ENCODE measurements at places on chromosomes 4 and X.

GRCh38 chr4:122577189-122577553, 43.7 kb downstream of the IL21 start:
- DNase-seq: no peak

DNA sequence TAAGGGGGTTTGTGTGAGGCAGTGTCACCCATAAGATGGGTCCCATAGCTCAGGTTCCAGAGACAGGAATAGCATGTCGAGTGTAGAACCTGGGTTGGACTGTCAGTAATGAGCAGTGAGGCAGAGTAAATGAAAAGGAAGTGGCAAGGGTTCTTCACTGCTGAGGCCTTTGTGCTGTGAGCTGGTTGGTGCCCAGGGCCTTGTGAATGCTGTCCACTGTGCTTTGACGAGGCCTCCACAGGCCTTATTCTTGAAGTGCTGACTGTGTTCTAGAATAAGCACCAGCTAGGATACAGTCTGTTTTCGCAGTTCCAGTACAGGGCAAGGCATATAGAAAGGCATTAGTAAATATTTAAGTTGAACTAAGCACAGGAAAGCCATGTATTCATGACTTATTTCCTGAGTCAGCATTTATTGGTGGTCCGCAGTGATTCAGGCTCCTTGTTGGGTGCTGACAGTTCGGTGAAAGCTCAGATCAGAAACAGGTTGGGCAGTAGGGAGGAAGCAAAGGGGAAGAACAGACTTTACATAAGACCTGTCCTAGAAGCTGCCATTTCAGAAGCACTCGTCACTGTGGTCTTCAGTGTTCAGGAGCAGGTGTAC, 25.6 kb upstream of the TADA2B start:
- DNase-seq: peak; percentile 77

GRCh38 chrX:32893751-32894150, 317.6 kb downstream of the DMD start:
- no peak for DNase-seq

- no peak for DNase-seq
Observed at GRCh38 chr4:115117651-115118050, 4.2 kb upstream of the NDST4 start.

DNA sequence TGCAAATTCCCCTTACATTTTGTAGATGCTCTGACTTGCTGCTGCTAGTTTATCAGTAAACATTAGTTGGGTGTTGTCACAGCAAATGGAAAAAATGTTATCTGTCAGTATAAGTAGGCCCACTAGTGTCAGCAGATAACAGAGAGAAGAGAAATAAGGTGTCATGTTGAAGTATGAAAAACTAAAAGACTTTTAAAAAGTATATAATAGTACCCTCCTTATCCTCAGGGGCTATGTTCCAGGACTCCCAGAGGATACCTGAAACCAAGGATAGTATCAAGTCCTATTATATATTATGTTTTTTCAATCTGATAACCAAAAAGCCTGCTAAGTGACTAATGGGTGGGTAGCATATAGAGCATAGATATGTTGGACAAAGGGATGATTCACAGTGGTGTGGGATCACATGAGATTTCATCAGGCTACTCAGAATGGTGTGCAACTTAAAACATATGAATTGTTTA, 11.6 kb upstream of the BMP2K start:
- DNase-seq: no peak

- DNase-seq: no peak
Observed at GRCh38 chr4:174461466-174462106, 60.7 kb downstream of the HPGD start.

DNA sequence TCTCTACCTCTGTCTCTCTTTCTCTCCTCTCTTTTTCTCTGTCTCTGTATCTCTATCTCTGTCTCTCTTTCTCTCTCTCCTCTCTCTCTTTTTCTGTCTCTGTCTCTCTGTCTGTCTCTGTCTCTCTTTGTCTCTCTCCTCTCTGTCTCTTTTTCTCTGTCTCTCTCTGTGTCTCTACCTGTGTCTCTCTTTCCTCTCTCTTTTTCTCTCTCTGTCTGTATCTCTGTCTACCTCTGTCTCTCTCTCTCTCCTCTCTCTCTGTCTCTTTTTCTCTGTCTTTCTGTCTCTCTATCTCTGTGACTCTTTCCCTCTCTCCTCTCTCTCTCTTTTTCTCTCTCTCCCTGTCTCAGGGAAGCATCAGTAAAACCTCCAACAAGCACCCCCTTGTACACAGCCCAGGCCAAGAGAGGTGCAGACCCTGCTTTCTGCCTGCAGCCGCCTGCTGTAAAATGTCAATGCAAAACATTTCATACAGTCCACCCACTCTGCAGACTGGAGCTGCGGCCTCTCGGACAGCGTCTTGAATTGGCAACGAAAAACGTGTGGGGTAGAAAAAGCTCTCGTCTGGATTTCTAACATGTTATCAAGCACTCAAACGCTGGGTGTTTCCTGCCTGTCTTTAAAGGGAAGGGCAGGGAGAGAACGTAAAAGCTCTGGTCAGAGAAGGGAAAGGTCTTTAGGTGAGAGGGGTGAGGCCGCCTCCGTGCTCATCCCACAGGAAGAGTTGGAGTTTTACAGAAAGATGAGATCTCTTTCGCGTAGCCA, 3.7 kb upstream of the SHOX start:
- no peak for DNase-seq

DNA sequence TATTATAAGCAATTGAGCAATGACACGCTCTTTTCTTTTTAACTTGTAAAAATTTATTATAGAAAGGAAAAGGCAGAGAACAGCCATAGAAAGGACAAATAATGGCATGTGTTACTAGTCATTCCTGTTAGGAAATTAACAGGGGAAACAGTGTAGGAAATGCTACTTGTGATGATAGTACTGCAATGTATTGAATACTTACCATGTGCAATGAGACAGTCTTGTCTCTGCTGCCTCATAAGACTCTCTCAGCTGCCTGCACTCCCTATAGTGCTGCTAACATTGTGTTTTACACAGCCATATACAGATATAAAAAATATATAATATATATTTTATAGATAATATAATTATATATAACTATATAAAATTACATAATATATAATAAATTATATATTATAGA, 62.3 kb upstream of the SHOX start:
- DNase-seq: no peak

DNA sequence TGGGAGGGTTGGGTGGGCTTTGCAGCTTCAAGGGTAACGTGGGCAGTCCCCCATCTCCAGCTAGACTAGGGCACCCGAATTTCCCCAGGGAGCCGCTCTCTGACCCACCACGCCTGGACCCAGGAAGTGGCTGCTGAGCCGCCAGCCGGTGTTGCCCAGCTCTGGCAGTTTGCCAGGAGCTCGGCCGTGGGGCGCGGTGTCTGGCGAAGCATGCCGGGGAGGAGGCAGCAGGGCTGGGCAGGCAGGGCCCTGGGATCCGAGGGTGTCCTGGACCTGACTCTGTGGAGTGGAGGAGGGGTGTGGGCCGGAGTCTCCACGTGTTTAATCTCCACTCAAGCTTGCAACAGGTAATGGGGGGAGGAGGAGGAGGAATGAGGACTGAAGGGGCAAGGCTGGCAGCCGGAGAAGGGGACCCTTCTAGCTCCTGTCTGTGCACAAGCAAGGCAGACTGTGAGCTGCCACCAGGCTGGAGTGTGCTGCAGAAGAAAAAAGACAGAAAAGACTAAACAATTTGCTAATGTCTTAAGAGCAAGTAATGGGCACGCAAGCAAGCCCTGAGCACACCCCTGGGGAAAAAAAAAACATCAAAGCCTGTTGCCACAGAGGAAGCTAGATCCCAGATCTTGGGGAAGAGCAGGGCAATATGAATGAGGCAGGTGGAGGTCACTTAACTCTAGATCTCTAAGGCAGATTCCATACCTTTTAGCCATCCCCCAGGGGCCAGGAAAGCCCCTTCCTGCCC, 2.4 kb downstream of the LONRF3 start:
- DNase-seq: no peak

DNA sequence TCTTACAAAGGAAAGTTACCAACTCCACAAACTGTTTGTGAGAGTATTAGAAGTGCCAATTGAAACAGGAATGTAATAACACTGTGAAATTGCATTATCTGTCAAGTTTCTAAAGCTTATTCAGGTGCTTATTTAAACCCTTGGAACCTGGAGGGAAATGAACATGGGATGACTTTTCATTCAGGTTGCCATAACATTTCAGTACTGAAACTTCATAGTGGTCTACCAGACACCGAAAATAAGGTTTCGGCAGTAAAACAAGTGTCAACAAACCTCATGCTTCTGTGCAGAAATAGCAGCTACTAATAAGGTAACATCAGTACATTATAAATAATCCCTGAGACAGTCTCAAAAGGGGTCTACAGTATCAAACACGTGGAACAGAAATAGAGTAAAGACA, 890.7 kb upstream of the INTU start:
- no peak for DNase-seq

GRCh38 chr4:160352637-160353036, 1249.8 kb downstream of the RAPGEF2 start:
- DNase-seq: no peak

DNA sequence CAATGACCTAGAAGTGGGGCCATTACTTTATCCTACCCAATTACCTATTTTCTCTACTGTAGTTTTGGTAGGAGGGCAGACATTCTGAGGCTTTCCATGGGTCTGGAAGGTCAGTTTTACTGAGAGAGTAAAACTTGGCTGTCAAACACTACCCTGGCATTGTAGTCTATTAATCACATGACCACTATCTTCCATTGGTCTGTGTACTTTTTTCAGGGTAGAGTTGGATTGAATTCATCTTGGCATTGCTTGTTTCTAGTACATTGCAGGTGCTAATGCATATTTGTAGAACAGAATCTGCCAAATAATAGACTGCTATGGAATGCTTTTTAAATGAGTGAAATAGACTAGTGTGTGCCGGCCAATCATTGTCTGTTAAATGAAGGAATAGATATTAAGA, 271.9 kb downstream of the STIM2 start:
- DNase-seq: no peak

DNA sequence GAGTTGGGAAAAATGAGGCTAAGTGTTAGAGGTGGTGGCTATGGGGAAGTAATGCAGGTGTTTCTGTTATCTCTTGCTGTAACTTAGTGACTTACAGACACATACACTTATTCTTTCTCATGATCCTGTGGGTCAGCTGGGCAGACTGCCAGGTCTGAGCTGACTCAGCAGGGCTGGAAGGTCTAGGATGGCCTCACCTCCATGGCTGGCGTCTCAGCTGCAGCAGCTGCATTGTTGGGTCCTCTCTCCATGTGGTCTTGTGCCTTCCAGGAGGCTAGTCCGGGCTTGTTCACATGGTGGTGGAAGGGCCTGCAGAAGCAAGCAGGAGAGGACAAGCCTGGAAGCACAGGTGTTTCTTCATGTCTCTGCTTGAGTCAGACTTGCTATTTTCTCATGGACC, 172.7 kb downstream of the NHS start:
- no peak for DNase-seq

DNA sequence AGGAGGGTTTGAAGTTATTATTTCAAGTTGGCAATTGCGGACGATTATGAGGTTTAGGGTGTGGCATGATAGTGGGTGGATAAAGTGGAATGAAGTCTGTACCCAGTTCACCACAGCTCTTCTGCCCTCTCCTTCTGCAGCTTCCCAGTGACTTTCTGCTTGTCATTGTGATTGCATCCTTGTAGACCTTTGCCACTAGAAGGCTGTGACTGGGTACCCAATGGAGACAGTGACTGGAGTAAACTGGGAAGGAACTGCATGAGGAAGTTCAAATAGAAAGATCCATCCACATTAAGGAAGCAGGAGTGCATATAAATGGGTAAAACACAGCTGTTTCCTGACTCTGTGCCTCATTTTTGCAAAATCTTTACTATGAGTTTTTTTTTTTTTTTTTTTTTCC, 53.5 kb upstream of the SPANXN3 start:
- no peak for DNase-seq

DNA sequence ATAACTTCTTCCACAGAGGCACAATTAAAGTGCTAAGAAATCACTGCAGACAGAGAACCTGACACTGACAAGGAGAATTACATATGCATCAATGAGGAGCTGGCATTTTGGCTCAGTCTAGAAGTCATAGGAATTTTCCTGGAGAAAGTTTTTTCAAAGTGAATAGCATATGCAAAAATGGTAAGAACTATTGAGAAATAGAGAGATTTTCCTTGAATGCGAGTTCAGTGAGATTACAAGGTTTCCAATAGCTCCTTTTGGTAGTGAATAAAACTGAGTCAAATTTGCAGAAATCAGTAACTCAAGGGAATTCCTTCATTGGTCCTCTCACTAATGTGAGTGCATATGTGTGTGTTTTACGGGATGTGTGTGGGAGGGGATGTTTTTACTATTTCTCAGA, 557.5 kb downstream of the PPARGC1A start:
- no peak for DNase-seq

DNA sequence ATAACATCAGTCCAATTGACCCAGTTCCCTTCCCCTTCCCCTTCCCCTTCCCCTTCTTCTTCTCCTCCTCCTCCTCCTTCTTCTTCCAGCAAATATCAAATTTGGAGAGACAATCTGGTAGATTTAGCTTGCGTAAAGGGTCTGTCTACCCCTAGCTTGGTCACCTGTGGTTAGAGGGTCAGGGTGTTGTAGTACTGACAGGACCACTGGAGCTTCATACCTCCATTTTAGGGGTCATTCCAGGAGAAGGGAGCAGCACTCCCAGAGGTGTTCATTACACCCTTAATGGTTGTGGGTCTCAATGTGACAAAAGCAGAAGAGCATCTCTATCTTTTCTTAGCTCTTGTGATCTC, 3.7 kb upstream of the FGB start:
- DNase-seq: no peak

- DNase-seq: no peak
Observed at GRCh38 chr4:163353054-163353453, 9.4 kb downstream of the NPY5R start.

DNA sequence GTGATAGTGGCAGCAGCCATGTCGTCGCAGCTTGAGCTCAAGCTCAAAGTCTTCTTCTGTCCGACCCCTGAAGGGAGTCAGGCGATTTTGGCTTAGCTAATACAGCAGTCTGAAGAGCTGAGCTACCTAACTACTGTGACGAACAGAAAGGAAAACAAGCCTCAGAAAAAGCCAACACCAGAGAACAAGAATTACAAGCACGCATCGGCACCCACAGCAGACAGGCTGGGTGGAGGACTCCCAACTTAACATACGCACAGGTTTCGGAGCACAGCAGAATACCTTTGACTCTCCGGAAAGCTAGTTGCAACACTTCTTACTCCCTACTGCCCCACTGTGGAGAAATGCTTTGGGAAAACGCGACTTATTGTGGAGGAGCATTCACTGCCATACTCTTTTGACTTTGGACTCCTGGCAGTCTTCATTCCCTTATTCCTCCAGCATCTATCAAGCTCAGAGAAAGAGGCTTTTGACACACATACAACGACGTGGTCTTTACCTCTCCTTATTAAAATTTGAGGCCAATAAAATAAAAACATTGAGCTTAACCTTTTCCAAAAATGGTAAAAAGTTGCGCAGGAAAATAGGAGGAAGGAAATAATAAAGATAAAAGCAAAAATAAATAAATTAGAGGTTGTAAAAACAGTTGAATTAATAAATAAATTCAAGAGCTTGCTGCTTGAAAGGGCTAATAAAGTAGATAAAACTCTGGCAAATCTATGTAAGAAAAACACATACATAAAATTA, 41.3 kb upstream of the GPC3 start:
- peak; percentile 49 for DNase-seq

- peak; percentile 81 for DNase-seq
Observed at GRCh38 chrX:123961268-123962005, at the start of gene STAG2. Gene STAG2 (plus strand): TSS chrX:123961706. CDS start chrX:124022628, 60,922 bp downstream.

Data from pons (tissue), 1 donor.